ENCODE measurements at places on chromosomes 7 and 10. TPM values are rescaled to one million over a fixed set of nuclear protein-coding genes. Genes with fewer than 3 reads are reported as not detected.
A peak's percentile ranks its signal among the peaks of the same experiment; 100 is the strongest.

DNA sequence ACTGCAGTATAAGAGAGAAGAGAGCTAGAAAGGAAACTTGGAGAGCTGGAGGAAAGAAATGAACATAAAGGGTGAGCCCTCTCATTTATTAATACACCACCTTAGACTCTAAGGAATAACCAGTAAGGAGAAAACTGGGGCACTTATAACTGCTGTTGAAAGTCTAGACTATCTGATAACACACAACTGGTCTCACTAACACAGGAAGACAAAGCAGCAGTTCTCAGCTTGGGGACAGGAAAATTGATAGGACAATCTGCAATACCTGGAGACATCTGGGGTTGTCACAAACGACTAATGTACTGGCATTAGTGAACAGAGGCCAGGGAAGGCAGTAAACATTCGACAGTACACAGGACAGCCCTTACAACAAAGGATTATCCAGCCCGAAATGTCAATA lies 6.8 kb downstream of the ELMO1 start:
- no peaks in the 10 kb centered on the region for H3K36me3 ChIP-seq
- DNase-seq, result no peak
- H3K4me3 ChIP-seq, result no peak overlapping the region
- peaks cover under 1% of the 10 kb centered on the region for H3K27me3 ChIP-seq
- no peaks in the 10 kb centered on the region for H3K4me1 ChIP-seq

DNA sequence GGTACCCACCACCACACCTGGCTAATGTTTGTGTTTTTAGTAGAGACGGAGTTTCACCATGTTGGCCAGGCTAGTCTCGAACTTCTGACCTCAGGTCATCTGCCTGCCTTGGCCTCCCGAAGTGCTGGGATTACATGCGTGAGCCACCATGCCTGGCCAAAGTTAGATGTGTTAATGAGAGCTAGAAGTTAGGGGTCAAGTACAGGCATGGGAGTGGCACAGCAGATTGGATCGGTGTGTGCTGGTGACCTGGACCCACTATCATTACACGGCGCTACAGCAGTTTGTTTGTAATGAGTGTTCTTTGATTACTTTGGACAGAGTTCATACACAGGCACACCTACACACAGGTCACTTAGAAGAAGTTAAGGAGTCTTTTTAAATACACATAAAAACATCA lies 36.7 kb downstream of the DNAJB6 start:
- no peaks in the 10 kb centered on the region for H3K27me3 ChIP-seq
- no peak overlapping the region for H3K4me3 ChIP-seq
- peaks cover 53% of the 10 kb centered on the region for H3K36me3 ChIP-seq
- no peak for DNase-seq

GRCh38 chr10:59387951-59388670 lies 25.8 kb upstream of the FAM13C start:
- no peak for DNase-seq
- H3K27ac ChIP-seq, result no peak overlapping the region
- H3K4me1 ChIP-seq, result no peaks in the 10 kb centered on the region
- H3K36me3 ChIP-seq, result no peaks in the 10 kb centered on the region
- H3K27me3 ChIP-seq, result no peaks in the 10 kb centered on the region

The SLC26A4 gene
- 0.26 TPM for polyA plus RNA-seq

- H3K4me1 ChIP-seq, result no peaks in the 10 kb centered on the region
- H3K27ac ChIP-seq, result no peak overlapping the region
- H3K27me3 ChIP-seq, result no peaks in the 10 kb centered on the region
- no peak overlapping the region for H3K4me3 ChIP-seq
Observed at GRCh38 chr10:10977978-10978377, 39.7 kb upstream of the CELF2 start.

- H3K36me3 ChIP-seq, result no peaks in the 10 kb centered on the region
- H3K27me3 ChIP-seq, result no peaks in the 10 kb centered on the region
- no peak for DNase-seq
- no peak overlapping the region for H3K4me3 ChIP-seq
Observed at GRCh38 chr7:154304740-154305700, 252.8 kb downstream of the DPP6 start.

DNA sequence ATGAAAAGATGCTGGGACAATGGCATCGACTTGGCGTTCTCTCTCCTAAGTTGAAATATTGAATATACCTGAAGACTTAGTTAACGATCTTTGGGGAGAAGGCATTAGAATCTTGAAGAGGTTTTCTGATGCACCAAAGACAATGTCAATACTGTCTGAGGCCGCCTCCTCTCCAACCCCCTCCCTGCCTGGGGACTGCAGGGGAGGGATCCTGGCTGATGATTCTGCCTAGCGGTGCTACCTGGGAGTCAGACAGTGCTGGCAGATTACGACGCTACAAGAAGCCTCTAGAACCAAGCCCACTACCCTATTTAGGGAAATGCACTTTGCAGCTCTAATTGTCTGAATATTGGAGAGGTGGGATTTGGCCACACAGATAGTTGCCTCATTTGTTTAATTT lies 145.6 kb upstream of the HABP2 start:
- no peaks in the 10 kb centered on the region for H3K4me1 ChIP-seq
- no peak overlapping the region for H3K27ac ChIP-seq
- no peak overlapping the region for H3K4me3 ChIP-seq
- no peak for DNase-seq
- peaks cover 4% of the 10 kb centered on the region for H3K27me3 ChIP-seq

DNA sequence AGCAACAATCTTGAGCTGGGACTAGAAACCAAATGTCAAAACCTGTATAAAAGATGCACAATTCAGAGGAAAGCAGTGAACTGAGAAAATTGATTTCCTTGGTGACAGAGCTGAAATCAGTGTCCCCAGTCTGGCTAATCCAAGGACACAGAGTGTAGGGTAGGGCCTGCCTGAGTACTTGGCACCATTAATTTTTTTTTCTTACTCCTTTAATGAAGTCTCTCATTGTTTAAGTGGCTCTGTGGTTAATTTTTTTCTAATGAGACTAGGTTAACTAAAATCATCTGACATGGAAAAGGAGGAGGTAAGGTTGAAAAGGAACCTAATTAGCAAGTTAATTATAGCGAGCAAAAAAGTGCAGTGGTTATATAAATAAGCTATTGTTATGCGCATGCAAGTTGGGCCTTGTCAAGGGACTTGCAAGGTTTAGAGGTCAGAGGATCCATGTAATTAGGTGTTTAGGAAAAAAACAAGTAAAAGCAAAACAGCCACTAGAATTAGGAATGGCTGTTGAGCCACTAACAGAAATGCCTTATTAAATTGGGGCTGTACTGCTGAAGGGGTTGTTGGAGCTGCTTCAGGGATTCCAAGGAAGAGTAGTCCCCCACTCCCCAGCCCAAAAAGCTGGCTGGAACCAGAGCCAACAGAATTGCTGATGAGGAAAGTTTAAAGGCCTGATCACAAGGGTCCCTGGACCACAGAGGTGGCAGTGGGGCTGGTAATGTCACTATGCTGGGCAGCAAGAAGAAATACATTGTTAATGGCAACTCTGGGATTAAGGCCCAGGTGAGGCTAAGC lies 58.9 kb upstream of the STRIP2 start:
- no peak overlapping the region for H3K27ac ChIP-seq
- H3K4me3 ChIP-seq, result no peak overlapping the region
- no peak for DNase-seq

- H3K27ac ChIP-seq, result no peak overlapping the region
- H3K36me3 ChIP-seq, result no peaks in the 10 kb centered on the region
- no peaks in the 10 kb centered on the region for H3K4me1 ChIP-seq
Observed at GRCh38 chr10:78768041-78768835, 300.5 kb upstream of the ZMIZ1 start.

The PLA2G12B gene
- polyA plus RNA-seq, result not detected

- no peaks in the 10 kb centered on the region for H3K4me1 ChIP-seq
Observed at GRCh38 chr7:109844362-109844761, 1246.6 kb upstream of the LRRN3 start.

DNA sequence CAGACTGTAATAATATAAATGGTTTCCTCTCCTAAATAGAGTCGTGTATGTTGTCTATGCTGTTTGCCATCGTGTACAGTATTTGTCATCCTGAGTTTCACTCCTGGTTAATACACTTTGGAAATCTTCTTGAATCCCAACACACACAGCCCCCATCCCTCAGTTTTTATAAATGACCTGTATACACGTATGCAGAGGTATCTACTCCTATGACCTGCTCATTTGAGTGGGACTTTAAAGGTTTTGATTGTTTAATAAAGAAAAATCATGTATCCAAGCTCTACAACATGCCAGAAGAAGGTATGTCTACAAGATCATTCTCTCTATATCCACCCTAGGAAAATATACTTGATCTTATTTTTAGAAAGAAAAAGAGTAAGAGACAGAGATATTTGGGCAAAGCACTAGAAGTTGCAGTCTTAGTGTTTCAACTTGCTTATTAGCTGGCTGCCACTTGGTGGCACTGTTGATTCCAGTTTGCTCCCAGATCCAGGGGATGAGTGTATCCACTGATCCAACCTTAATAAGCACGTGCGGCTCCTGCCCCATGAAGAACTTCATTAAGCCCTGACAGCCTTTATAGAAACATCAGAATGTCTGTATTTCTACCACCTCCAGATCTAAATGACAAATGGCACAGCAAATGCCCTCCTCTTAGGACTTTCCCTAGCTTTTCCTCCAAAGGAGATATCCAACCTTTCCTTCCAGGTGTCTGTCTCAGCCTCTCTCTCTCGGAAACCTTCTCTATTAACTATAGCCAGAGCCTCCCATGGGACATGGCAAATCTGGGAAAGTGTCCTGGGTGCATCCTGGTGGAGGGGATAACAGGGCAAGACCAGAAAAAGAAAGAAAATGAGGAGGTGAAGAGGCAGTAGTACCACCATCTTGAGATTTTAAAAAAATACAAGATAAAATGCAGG lies 181.6 kb upstream of the NEBL start:
- peak; percentile 5 for DNase-seq
- H3K36me3 ChIP-seq, result no peaks in the 10 kb centered on the region
- no peak overlapping the region for H3K27ac ChIP-seq

- H3K27me3 ChIP-seq, result no peaks in the 10 kb centered on the region
- no peak overlapping the region for H3K27ac ChIP-seq
- DNase-seq, result no peak
- H3K4me3 ChIP-seq, result peak overlapping the region; percentile 66
- peaks cover 35% of the 10 kb centered on the region for H3K4me1 ChIP-seq
Observed at GRCh38 chr7:100887516-100888290, 1.8 kb downstream of the UFSP1 start.

GRCh38 chr7:14836571-14837189 lies 65.9 kb downstream of the DGKB start:
- no peak overlapping the region for H3K27ac ChIP-seq
- H3K4me1 ChIP-seq, result no peaks in the 10 kb centered on the region
- H3K27me3 ChIP-seq, result no peaks in the 10 kb centered on the region

DNA sequence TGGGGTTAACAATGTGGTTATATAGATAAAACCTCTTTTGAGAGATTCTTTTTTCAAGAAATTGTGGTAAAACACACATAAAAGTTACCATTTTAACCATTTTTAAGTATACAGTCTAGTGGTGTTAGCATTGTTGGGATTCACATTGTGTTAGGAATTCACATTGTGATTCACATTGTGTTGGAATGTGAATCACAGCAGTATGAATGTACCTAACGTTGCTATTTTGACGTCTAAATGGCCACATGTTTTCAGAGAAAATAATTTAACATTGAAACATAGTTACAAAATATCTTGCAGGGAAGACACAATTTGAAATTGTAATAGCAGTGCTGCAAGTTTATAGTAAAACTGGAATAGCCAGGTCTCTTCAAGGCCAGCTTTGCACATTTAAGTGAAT lies 129.0 kb downstream of the BICC1 start:
- no peaks in the 10 kb centered on the region for H3K27me3 ChIP-seq
- H3K27ac ChIP-seq, result peak overlapping the region; percentile 36
- no peak for DNase-seq
- H3K36me3 ChIP-seq, result no peaks in the 10 kb centered on the region

- no peak overlapping the region for H3K27ac ChIP-seq
- DNase-seq, result no peak
- no peaks in the 10 kb centered on the region for H3K36me3 ChIP-seq
Observed at GRCh38 chr10:70662362-70663220, 9.7 kb upstream of the ADAMTS14 start.

The SHTN1 gene
- 16.0 TPM for polyA plus RNA-seq

The CRHR2 gene
- polyA plus RNA-seq, result not detected

The ATG9B gene
- 0.12 TPM for polyA plus RNA-seq

GRCh38 chr7:151895008-151895630 lies 18.2 kb upstream of the PRKAG2 start:
- no peak overlapping the region for H3K4me3 ChIP-seq
- peaks cover 38% of the 10 kb centered on the region for H3K27me3 ChIP-seq
- H3K27ac ChIP-seq, result no peak overlapping the region
- no peak for DNase-seq

All from keratinocyte (primary cell).